Right ventricle myocardium inferior (tissue), 1 donor: ENCODE measurements at places on chromosomes 2 and 18.

GRCh38 chr2:72579591-72580180 lies 246.1 kb downstream of the EXOC6B start:
- no peak for DNase-seq

- no peak for DNase-seq
Observed at GRCh38 chr2:20212459-20212870, 12.5 kb downstream of the SDC1 start.

GRCh38 chr2:215775106-215775505 lies 238.2 kb downstream of the MREG start:
- DNase-seq: no peak

GRCh38 chr2:177174486-177174885 lies 38.1 kb upstream of the HNRNPA3 start:
- no peak for DNase-seq

DNA sequence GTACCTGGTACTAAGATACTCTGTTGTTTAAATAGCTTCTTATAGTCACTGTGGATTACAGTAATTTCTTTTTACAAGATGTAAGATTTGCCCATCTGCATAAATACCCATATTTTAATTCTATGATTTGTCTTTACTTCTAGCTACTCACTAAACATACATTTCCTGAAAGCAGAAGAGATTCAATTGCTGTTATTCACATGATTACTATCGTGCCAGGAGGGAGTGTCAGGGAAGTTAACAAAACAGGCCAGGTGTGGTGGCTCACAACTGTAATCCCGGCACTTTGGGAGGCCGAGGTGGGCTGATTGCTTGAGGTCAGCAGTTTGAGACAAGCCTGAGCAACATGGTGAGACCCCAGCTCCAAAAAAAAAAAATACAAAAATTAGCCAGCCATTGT lies 33.8 kb downstream of the PRKCE start:
- no peak for DNase-seq

- DNase-seq: no peak
Observed at GRCh38 chr2:36362291-36362690, 6.7 kb downstream of the CRIM1 start.

DNA sequence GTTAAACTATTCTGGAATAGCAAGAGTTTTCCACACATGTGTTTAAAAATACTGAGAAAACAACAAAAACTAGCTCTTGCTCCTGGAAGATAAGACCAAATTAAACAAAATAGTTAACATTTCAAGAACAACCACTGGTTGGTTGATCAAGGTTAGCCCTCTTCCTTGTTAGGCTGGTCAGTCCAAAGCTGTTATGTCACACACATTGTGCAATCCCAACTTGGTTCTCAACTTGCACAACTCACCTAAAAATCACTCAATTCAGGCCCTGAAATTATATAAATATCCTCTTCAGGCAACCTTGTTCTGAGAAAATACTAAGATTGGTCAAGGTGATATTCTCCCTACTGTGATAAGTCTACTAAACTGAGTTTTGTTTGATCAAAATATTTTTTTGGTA lies 169.7 kb upstream of the LRP1B start:
- DNase-seq: no peak

GRCh38 chr2:71790226-71791060 lies 337.1 kb downstream of the DYSF start:
- no peak for DNase-seq

DNA sequence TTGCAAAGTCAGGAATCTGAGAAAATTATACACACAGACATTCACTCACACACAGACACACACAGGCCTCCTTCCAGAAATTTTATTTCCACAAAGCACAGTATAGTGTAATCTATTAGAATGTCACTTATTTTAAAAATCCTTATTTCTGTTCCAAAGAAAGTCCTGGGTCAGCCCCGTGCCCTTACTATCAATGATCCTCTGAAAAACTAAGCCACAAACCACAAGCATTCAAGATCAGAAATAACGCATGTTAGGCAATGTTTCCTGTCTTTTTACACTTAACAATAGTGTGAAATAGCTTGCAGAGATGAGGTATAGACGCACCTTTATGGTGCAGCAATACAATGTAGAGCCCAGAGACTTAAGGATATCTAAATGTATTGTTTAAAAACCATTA lies 25.8 kb downstream of the TBC1D8 start:
- DNase-seq: no peak

GRCh38 chr2:24010477-24011249 lies 778 bp downstream of the MFSD2B start:
- no peak for DNase-seq

GRCh38 chr18:63158676-63159291 lies 160.8 kb downstream of the BCL2 start:
- no peak for DNase-seq

DNA sequence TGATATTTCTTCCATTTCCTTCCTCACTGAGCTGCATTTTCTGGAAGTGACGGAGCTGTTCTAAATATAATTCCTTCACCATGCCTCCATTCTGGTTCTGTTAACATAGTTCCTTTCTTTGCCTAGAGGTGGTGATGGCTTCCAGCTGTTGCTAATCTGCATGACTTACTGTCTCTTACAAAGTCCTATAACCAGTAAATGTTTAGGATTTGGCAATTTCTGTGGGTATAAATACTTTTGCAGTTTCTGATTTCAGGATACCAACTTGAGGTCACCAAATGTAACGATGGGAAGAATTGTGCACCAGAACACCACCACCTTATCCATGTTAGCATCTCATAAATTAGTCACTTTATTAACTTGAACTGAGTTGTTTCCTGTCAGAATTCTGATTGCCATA lies 101.7 kb upstream of the FN1 start:
- DNase-seq: no peak

DNA sequence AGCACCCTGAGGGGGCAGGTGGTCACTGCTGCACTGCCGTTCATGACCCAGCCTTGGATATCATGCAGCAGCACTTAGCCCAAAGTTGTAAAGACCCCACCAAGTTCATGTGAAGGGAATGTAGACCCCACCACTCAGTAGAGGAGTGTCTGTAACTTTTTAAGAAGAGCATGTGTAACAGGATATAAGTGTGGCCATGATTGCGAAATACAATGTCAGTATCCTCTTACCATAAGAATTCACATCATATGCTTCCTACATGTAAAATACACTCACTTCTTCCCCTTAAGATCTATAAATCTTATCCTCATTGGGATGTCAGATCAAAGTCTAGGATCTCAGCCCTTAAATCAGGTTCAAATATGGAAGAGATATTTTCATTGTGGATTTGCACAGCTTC lies 276.9 kb downstream of the PTPRM start:
- DNase-seq: no peak

GRCh38 chr2:160368988-160369930 lies 124.3 kb downstream of the RBMS1 start:
- no peak for DNase-seq

DNA sequence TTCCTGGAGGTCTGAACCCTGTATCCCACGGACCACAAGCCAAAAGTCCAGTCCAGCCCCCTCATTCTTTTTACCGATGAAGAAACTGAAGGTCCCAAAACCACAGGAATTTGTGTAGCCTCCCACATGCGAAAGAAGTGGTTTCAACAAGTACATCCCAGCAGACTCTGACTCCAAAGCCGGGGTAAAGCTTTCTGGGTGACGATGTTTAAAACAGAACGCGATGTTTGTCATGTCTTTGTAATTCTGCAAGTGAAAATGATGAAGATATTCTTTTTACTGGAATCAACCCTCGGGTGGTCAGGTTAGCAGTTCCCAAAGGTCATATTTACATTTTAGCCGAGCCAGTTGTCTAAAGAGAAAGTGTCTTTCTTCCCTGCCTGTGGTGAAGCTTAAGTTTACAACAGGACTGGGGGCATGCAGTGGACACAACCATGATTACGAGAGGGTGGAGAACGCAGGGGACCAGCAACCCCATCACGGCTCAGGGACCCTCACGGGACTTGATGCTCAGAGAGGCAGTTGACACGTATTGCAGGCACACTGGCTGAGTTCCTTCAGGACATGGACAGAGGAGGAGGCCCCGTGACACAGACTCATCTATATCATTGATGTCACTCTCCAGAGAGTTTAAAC lies 17.8 kb upstream of the TMEM131 start:
- DNase-seq: no peak

DNA sequence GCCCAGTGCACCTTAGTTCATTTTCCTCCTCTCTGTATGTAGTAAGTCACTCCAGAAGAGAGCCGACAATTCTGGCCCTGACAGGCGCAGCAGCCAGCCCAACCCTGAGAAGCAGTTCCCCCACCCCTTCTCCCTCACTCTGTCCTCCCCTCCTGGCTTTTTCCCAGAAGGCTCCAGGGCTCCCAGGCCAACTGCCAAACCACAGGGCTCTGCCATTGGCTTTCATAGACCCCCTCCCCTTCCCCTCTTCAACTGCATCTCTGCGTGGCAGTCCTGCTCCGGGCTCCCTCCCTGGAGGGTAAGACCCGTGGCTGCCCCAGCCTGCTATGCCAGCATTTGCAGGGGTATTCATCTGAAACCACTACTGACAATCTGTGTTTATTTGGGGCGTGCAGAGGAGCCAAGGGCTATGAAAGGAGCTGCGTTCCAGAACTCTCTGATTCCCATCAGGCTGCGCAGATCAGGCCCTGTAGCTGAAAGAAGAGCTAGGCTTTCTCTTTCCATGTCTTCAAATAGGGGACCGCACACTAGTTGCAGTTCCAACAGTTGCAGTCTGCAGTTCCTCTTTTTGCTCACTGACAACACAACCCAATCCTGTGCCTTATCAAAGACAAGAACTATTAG lies 388.6 kb upstream of the TNP1 start:
- peak; percentile 75 for DNase-seq

DNA sequence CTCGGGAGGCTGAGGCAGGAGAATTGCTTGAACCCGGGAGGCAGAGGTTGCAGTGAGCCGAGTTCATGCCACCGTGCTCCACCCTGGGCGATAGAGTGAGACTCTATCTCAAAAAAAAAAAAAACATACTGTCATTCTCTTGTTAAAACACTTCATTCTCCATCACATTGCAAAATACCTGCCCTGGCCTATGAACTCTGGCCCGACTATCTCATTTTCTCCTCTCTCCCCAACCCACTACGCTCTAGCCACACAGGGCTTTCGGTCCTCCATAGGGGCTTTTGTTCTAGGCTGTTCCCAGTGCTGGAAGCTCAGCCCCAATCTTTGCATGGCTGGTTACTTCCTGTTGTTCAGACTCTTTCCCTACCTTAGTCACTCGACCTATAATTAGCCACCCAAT lies 10.3 kb downstream of the CEP76 start:
- no peak for DNase-seq

- DNase-seq: no peak
Observed at GRCh38 chr2:152065945-152066344, 32.9 kb downstream of the CACNB4 start.

GRCh38 chr2:7060631-7061449 lies 143.6 kb downstream of the RNF144A start:
- no peak for DNase-seq
